ENCODE measurements at places on chromosomes 1 and 21.

- DNase-seq: no peak
These were observed 134.6 kb downstream of the HUNK start for GRCh38 chr21:32007456-32007855.

GRCh38 chr21:43965911-43966585, 46.1 kb upstream of the TRAPPC10 start:
- no peak for DNase-seq

- no peak for DNase-seq
These were observed 102.7 kb upstream of the VANGL1 start for GRCh38 chr1:115539061-115539460.

GRCh38 chr1:101241485-101242225, 4.8 kb downstream of the S1PR1 start:
- DNase-seq: no peak

- DNase-seq: no peak
These were observed 86.0 kb downstream of the CASZ1 start for GRCh38 chr1:10710489-10710888.

GRCh38 chr1:47585141-47585902, 147.5 kb downstream of the FOXD2 start:
- no peak for DNase-seq

- no peak for DNase-seq
These were observed 247.6 kb downstream of the MRPL39 start for GRCh38 chr21:25359724-25360123.

GRCh38 chr1:71031426-71031825, 16.2 kb downstream of the PTGER3 start:
- DNase-seq: no peak

DNA sequence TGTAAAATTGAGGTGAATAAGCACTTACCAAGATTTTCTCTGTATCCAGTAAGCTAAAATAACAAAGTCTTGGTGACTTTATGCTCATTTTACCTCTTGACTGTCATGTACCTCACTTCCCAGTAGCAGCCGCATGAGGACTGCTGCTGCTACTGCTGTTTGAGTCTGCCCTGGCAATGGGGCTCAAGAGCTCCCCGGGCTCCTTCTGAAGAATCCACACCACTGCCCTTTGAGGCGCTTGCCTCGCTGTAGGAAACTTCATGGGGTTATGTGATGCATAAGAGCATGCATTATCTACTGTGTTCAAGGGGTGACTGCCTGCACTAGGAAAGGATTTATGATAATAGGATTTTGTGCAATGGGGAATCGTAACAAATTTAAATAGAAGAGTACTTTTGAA, 113.5 kb downstream of the NTNG1 start:
- no peak for DNase-seq

GRCh38 chr1:214943054-214943453, 139.5 kb upstream of the KCNK2 start:
- no peak for DNase-seq

DNA sequence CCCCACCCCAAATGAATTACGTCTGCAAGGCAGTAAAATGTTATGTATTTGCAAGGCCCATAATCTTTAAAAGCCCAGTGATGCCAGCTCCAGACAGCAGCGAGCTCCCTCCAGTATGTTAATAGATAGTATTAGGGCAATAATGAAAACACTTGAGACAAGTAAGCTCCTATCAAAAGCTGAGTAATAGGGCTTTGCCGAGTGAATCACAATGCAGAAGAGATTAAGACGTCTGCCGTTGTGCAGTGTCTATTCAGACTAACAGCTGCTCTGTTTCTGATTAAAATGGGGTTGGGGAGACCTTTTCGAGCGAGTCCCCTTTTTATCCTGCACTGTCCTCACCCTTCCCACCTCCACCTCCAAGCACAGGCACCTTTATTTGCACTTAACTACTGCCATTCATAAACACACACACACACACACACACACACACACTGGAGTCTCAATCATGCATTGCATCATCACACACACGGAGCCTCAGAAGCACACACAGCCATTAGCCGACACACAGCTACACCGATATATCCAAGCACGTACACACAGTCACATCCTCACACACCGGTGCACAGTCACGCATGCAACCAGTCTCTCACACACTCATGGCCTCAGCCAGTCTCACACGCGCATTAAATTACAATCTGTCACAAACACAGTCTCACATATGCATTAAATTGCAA, 46.0 kb upstream of the FOXO6 start:
- no peak for DNase-seq

- DNase-seq: no peak
These were observed 70.0 kb upstream of the TMEM51 start for GRCh38 chr1:15083578-15083977.

DNA sequence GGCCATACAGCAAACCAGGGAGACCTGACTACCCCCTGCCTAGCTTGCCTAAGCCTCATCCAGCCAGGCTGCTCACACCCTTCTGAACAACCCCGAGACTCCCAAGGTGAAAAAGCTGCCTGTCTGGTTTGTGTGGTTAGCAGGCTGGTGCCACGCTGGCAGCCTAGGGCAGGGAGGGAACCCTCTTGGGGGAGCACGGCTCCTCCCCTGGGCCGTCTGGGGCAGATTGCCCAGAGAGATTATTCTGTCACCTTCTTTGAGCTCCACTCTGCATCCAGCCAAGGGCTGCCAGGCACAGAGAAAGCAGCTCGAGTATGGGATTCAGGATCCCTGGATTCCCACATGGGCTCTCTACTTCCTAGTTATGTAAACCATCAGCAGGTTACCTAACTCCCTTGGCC, 27.5 kb upstream of the TCEA3 start:
- peak; percentile 67 for DNase-seq

DNA sequence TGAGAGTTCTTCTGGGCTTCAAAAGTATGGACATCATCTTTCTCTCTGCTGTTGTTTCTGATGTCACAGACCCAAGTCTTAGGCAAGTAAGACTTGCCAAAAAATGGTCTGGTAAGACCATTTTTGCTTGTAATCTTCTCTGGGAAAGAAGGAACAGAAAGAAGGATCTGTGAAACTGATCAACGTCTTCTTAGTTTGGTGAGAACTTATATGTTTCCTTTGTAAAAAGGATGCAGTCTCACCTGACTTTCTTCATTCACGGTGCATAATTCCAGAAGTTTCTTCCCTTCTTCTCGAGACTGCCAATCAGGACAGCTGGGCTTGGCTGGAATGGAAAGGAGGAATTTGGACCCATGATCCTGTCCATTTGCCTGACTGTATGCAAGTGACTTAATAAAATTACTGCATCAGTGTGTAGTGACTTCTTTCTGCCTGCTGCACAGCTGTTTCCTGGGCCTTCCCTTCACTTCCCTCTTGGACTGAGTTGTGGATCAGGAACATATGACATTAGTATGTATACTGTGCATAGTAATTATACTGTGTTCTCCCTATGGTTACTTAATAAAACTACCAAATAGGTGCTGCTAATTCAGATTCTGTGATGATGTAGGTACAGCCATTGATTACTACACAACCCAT, 7.6 kb upstream of the DENND1B start:
- DNase-seq: no peak

DNA sequence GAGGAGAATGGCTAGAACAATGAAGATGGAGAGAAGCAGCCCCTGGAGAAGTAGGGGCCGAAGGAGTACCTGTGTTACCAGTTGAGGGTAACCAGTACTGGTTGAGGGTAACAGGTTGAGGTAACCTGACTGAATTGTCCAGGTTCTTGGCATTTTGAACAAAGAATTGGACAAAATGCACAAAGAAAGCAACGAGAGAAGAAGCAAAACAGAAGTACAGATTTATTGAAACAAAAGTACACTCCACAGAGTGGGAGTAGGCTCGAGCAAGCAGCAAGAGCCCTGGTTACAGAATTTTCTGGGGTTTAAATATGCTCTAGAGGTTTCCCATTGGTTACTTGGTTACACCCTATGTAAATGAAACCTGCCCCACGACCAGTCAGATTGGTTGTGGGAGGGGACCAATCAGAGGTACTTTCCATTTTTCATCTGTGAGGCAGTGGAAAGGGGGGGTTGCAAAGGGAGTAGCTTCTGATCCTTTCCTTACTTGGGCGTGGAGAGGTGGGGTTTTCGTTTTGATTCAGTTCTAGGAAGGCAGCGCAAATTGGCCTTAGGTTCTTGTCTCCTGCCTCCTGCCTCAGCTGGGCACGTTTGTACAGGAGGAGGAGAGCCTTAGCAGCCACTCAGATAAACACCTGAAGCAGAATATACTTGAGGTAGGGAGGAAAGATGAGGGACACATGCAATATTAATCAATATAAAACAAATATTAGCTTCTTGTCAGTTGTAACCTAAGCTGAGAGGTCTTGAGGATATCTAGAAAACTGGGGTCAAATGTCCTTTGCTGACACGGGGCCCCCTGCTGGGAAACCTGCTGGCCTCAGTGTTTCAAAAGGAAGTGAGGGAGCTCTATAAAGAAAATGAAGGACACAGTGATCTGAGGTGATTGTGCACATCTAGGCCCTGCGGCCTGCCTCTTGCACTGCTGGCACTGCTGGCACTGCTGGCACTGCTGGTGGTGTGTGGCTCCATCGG, 14.3 kb upstream of the LSM10 start:
- no peak for DNase-seq

DNA sequence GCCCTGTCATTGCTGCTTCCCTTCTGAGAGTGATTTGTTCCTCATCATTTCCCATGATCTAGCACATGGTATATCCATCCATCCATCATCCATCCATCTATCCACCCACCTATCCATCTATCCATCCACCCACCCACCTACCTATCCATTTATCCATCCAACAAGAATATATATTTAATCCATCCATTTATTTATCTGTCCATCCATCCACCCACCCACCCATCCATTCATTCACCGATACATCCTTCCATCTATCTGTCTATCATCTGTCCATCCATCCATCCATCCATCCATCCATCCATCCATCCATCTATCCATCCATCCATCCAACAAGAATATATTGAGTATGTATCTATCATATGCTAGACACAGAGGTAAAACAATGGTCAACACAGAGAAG, 100.0 kb upstream of the ACTL8 start:
- no peak for DNase-seq

DNA sequence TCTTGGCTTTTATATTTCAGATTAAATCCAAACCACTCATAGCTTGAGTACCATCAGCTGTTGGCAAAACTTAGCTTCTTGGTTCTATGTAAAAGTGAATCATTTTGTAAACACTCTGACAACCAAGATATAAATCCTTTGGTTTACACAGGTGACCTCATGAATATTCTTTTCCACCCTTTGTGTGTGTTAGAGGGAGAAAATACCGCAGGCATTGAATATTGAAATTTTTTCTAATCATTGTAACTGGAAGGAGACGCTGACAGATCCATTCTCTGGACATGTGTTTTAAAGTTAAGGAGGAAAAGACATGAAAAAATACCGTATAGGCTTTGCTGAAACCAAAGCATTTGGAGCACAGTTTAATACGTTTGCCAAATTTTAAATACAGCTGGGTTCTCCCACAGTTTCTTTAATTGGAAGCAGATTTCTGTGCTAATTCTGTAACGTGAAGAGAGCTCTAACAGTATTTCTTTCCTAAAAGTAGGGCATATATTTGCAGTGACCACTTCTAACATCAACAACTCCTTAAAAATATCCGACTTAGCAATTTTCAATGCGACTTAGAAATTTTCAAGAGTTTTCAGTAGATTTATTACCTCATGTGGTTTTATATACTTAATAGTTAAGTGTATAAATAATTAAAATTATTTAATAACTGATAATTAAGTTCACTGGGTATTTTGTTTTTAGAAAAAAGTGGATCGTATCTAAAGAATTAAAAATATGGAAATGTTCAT, 388.2 kb downstream of the USP25 start:
- DNase-seq: no peak

- no peak for DNase-seq
These were observed 98.6 kb downstream of the OLFM3 start for GRCh38 chr1:101898137-101898536.

GRCh38 chr21:38561205-38561604, 62.9 kb upstream of the ERG start:
- DNase-seq: no peak

- DNase-seq: no peak
These were observed 8.8 kb upstream of the PIGC start for GRCh38 chr1:172452536-172453152.

- DNase-seq: peak; percentile 63
These were observed 1.7 kb upstream of the SFN start for GRCh38 chr1:26861286-26861701.

DNA sequence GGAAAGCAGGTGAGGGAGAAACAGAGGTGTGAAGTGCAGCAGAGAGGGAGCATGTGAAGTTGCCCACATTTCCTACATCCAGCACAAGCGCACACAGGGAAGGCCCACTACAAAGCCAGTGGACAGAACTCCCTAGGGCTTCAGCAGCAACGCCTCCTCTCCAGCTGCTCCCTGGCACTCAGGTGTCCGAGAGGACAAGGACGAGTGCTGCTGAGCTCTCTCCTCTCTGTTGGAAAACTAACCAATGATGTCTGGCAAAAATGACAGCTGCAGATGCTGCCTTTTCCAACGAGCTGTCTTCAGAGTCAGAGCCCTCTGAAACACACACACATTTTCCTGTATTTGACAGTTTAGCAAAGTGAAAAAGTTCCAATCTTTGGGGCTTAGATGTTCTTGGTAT, 86.8 kb downstream of the HSF2BP start:
- DNase-seq: no peak

GRCh38 chr1:233022246-233022645, 71.8 kb downstream of the NTPCR start:
- DNase-seq: no peak

DNA sequence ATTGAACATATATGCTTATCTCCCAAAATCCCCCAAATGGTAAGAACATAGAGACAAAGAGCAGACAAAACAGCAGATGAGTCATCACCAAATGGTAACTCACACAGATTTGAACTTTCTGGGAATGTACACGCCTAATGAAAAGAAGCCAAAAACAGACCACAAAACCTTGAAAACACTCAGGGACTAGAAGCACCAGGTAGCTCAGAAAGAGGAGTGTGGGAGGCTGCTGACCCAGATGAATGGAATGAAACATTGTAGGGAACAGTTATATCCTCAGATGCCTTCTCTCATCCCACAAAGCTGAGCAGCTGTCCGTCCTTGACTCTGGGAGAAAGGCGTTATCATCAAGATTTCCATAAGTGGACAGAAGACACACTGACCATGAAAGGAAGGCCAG, 307.0 kb upstream of the USP25 start:
- no peak for DNase-seq

GRCh38 chr1:201145132-201145531, 9.1 kb downstream of the TMEM9 start:
- DNase-seq: no peak

GRCh38 chr1:230979389-230979716, 459 bp downstream of the ARV1 start:
- no peak for DNase-seq

GRCh38 chr1:209130886-209131285, 452.6 kb upstream of the CAMK1G start:
- DNase-seq: no peak

GRCh38 chr1:94068999-94069918, 51.7 kb downstream of the ABCA4 start:
- DNase-seq: peak; percentile 14

- no peak for DNase-seq
These were observed 29.6 kb upstream of the KAZN start for GRCh38 chr1:14568716-14569355.

- no peak for DNase-seq
These were observed 271.1 kb upstream of the C1orf105 start for GRCh38 chr1:172149346-172149745.

Measured in LoVo (cell line).